ENCODE measurements at places on chromosomes 2 and 18. TPM values are rescaled to one million over a fixed set of nuclear protein-coding genes. Genes with fewer than 3 reads are reported as not detected.
A peak's percentile ranks its signal among the peaks of the same experiment; 100 is the strongest.

Gene OR6B2
- total RNA-seq, result not detected

Gene RFX8
- not detected for total RNA-seq

Gene ZNF385B
- not detected for total RNA-seq

Gene CNTNAP5
- not detected for total RNA-seq

Gene PPP1CB
- total RNA-seq, result 103 TPM

Gene MEP1B
- not detected for total RNA-seq

- no peak for DNase-seq
Observed at GRCh38 chr2:238493880-238494572, 67.3 kb downstream of the ASB1 start.

- no peak for DNase-seq
Observed at GRCh38 chr2:184304006-184304405, 294.3 kb upstream of the ZNF804A start.

DNA sequence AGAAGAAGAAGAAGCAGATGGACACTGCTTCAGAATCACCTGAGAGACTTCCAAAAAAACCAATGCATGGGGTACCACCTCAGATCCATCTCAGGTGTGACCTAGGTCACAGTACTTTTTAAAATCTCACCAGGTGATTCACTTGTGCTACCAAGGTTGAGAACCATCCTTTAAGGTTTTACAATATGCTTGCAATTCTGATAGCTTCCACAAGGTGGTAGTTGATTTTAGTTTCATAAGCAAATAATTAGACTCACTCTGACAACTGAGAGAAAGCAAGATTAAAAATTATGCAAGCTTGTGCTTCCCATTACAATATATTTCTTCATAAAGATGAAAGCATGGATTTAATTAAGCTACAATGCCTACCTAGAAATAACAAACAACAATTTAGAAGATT, 355.1 kb downstream of the EN1 start:
- DNase-seq, result no peak

- DNase-seq, result no peak
Observed at GRCh38 chr2:68749345-68749744, 14.7 kb downstream of the ARHGAP25 start.

DNA sequence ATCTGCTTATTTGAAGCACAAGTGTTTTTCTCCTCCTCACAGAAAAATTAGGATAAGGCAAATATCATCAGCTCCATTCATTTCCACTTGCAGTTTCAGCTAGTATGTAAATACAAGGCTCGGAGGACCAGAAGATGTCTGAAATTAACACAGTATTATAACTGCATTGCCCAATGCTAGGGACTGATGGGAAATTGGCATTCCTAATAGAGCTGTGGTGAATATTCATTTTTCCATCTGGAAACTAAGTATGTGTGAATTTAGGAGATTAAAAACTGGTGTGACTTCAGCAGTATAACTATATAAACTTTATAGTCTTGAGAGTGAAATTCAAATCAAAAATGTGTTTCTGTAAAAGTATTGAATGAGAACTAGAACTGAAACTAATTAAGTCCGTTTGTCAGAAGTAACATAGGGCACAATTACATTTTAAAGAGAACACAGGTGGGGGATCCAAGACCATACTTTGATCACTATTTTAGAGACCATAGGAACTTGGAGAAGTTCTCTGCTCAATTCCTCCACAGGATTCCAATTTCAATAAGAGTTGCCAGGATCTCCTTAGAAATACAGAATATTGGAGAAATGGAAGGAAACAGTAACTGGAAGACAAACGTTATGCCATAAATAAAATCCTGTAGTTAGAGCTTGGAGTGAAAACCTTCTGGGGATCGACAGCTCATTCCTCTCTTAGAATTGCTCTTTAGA, 12.1 kb upstream of the ITGA6 start:
- no peak for DNase-seq

DNA sequence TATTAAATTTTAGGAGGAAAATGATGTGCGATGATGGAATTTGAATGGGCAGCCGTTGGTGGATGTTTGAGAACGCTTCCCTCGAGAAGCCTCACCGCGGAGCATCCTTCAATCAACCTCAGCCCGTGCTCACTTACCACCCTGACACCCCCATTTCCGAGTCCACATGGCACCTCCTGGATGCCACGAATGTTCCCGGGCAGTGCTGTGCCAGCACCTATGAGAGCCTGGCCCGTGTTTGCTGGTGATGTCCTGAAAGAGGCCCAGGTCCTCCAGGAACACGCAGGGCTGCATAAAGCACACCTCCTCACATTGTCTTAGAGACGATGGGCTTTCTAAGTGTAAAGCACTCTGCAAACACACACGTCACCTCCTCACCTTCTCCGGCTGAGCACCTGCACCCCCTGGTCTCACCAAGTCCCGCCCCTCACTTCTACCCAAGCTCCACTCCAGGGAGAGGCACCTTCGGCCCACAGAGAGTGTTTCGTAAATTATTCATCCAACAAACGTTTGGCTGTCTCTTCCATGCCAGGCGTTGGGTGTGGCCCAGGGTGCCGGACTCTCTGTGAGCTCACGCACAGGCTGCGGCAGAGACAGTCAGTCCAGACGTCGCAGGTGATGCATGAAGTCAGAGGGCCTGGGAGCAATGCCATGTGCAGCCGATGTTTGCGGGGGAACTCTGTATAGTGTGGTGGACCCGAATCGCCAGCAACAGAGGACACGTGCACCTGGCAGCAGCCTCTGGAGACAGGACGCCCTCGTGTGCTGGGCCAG, 150.0 kb downstream of the TPO start:
- no peak for DNase-seq

GRCh38 chr2:177535958-177536504, 143.5 kb downstream of the AGPS start:
- no peak for DNase-seq

DNA sequence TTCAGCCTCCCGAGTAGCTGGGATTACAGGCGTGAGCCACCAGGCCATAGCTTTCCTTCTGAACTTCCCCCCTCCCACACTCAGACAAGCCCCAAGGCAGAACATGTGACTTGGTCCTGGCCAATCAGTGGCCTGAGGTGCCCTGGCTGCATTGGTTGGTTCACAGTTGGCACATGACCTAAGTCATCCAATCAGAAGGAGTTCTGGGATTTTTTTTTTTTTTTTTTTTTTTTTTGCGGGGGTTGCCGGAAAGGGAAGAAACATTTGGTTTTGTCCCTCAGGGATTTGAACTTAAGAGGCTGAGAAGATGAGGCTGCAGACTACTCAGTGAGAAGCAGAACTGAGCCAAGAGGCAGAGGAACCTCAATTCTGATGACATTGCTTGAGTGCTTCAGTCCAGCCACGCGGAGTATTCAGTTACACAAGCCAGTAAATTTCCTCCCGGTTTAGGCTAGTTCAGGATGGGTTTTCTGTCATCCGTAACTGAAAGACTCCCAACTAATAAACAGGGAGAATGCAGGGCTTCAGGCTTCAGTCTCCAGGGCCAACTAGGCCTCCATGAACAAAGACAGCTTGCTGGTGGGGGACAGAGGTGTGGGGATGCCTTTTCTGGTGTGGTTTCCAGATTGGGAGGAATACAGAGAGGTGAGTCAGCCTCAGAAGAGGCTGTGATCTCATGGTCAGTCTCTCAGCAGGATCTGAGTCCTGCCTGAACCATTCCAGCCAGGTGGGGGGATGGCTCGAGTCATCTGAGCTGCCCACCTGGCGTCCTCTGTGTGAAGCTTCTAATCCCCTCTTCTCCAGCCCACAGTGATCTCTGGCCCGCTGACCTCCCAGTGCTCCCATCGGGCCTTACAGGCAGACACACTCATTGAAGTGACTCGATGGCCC, 9.2 kb downstream of the PTMA start:
- DNase-seq, result peak; percentile 53
